ENCODE measurements at places on chromosomes 3 and 15.

DNA sequence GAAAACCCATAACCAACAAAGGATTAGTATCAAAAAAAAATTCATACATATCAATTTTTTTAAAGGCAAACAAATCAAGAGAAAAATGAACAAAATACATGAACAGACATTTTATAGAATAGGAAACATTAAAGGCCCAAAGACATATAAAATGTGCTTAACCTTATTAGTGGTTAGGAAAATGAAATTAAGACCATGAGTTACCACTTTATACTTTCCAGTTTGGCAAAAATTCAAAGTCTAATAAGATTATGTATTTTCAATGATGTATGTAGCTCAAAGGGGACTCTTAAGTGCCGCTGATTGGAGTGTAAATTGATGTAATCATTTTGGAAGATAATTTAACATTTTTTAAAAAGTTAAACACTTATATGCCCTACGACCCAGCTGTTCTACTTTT lies 89.2 kb downstream of the BOC start:
- DNase-seq: no peak

DNA sequence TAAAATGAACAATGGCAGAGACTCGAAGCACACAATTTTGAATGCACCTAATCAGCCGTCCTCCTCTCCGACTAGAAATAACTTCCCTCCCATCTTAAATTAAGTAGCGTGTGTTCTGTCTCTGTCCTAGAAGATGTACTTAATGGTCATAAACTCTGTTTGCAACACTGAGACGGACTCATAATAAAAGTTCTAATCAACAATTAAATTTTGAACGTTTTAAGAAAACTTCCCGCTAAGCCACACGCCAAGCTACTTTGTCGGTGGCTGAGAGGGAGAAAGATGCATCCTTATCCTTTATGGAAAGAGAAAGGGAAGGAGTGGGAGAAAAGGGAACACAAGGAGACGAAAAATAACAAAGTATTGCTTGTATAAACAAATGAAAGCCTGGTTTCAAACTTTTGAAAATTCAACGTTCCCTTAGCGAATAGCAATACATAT lies 989 bp downstream of the GNB4 start:
- DNase-seq: no peak

GRCh38 chr3:157532529-157533297 lies 29.5 kb upstream of the VEPH1 start:
- no peak for DNase-seq

DNA sequence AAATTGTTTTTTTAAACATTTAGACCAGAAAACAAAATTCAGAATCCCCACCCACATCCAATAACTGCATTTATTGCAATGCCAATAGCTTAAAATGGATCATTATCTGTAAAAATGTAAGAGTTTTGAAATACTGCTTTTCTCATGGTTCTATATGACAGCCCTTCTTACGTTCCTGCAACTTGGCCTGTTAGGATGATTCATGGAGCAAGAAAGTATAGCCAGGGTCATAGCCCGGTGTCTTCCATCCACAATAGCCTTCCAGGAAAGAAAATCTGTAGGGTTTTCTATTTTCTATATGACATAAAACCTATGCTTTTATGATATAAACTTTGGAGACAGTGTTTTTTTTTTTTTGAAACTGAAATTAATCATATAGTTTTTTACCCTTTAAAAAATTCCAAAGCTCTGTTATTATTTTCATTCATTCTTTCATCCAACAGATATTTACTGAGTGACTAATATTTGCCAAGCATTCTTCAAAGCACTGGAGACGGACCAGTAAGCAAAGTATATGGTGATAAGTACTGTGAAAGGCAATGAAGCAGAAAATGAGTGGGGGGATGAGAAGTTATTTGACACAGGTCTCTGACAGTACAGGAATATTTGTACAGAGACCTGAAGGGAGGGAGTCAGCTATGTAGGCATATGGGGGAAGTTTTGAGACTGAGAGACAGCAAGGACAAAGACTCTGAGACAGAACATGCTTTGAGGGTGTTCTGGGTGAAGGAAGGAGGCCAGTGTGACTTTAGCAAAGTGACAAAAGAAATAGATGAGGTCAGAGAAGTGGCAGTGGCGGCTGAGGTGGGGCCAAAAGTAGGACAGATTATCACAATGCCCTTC lies 29.0 kb upstream of the SLC2A2 start:
- no peak for DNase-seq

DNA sequence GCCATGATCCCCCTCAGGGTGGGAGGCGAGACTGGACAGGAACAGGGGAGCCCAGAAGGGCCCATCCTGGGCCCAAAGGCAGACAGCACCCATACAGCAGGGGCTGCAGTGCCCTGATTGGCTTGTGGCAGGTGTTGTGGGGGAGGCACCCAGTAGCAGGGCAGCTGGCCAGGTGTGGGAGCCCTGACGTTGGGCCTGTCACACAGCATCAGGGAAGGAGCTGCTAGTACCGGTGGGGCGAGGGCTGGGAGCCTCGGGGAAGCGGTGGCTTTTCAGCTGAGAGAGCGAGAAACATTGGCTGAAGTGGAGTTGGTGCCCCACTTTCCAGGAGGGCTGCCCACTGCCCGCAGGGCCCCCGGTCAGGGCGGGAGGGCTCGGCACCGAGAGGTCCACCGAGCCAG lies 19.7 kb upstream of the CYP11A1 start:
- DNase-seq: no peak

DNA sequence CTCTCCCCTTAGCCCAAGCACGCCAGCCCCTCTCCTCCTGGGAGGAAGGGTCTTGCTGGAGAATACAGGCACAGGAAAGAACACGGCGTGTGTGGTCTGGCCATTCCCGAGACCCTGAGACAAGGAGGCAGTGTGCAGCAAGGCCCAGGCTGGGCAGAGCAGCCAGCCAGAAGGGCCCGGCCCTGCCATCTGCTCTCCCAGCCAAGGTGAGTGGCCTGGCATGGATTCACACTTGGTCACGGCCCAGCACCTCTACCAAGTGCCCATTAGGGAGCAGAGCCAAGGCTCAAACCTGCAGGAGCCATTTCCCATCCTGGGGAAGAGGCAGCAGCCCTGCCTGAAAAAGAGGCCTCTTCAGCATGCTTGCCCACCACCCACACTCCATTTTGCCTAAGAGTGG lies 28.6 kb downstream of the MEGF11 start:
- DNase-seq: no peak

- DNase-seq: no peak
These were observed 63.4 kb upstream of the ANKRD28 start for GRCh38 chr3:15861163-15861562.

- DNase-seq: no peak
These were observed 7.0 kb downstream of the SUCLG2 start for GRCh38 chr3:67647390-67647878.

GRCh38 chr3:172097585-172097984 lies 58.2 kb downstream of the FNDC3B start:
- no peak for DNase-seq

DNA sequence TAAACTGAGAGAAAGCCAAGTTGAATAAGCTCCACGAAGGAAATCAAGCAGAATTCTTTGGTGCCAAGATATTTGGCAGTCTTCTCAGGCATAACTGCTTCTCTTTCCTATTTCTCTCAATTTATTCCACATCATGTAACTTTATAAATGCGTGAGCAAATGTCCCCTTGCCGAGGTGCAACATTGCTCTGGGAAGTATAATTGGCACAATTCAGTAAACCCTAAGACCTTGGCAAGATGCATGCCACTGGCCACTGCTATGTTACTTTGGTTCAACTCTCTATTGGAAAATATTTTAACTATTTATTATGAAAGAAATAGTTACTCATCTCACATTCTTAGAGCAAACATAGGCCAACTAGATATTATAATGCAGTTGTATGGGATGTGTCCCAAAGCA lies 170.2 kb downstream of the SUCNR1 start:
- DNase-seq: no peak

- DNase-seq: no peak
These were observed 45.2 kb downstream of the CDCP1 start for GRCh38 chr3:45100981-45101407.

- no peak for DNase-seq
These were observed 31.1 kb downstream of the TMEM40 start for GRCh38 chr3:12727937-12728336.

GRCh38 chr15:44038755-44039191 lies 156.3 kb downstream of the FRMD5 start:
- no peak for DNase-seq

- no peak for DNase-seq
These were observed 169.4 kb downstream of the MCTP2 start for GRCh38 chr15:94400526-94401298.
